CD8-positive, alpha-beta memory T cell (primary cell): ENCODE measurements at places on chromosomes 12 and 14. TPM values are rescaled to one million over a fixed set of nuclear protein-coding genes. Genes with fewer than 3 reads are reported as not detected.

Gene GLIPR1L2
- not detected for total RNA-seq

Gene PDE3A
- not detected for total RNA-seq

DNA sequence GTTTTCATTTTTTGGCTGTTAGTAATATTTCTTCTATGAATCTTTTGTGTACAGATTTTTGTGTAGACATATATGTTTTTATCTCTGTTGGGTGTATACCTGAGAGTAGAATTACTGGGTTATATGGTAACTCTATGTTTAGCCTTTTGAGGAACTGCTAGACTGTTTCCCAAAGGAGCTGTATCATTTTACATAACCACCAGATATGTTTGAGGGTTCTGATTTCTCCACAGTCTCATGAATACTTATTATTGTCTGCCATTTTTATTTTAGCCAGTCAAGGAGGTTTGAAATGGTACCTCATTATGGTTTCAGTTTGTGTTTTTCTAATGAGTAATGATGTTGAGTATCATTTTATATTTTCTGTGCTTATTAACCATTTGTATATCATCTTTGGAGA, 1.9 kb downstream of the PCNX4 start:
- H3K27me3 ChIP-seq, result no peaks in the 10 kb centered on the region
- no peak for DNase-seq
- H3K27ac ChIP-seq, result no peak overlapping the region
- H3K4me3 ChIP-seq, result peak overlapping the region; percentile 90
- H3K4me1 ChIP-seq, result peaks cover 28% of the 10 kb centered on the region

DNA sequence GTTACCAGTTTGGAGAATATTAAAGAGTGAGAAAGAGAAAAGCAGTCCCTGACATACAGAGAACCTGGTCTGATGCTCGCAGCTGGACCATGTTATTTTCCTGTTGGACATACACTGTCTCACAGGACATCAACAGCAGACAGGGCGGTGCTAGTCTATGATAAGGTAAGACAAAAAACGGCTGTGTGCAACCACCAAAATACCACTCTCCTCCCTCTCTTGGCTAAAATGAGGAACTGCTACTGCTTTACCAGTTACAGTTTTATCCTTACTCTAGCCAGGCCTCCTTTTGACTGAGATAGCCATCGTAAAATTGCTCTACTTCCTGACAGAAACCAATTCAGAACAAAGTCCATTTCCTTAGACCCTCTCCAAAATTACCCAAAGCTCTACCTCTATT, 47.0 kb upstream of the ERGIC2 start:
- no peak overlapping the region for H3K4me3 ChIP-seq
- no peaks in the 10 kb centered on the region for H3K4me1 ChIP-seq
- H3K27me3 ChIP-seq, result no peaks in the 10 kb centered on the region

- DNase-seq, result no peak
- no peak overlapping the region for H3K4me3 ChIP-seq
- H3K36me3 ChIP-seq, result peaks cover 30% of the 10 kb centered on the region
- no peaks in the 10 kb centered on the region for H3K27me3 ChIP-seq
- H3K4me1 ChIP-seq, result peaks cover 53% of the 10 kb centered on the region
- no peak overlapping the region for H3K27ac ChIP-seq
These were observed 171.0 kb upstream of the HIF1A start for GRCh38 chr14:61524211-61524806.

GRCh38 chr14:36683083-36683724, 21.5 kb downstream of the PAX9 start:
- no peaks in the 10 kb centered on the region for H3K36me3 ChIP-seq
- DNase-seq, result no peak
- H3K27me3 ChIP-seq, result no peaks in the 10 kb centered on the region
- H3K4me3 ChIP-seq, result no peak overlapping the region
